ENCODE measurements at places on chromosomes 1 and 21.

GRCh38 chr1:223417903-223418663 is 24.9 kb downstream of the CCDC185 start:
- no peak overlapping the region for H3K27ac ChIP-seq
- H3K27me3 ChIP-seq, result no peaks in the 10 kb centered on the region
- H3K4me1 ChIP-seq, result no peaks in the 10 kb centered on the region
- H3K36me3 ChIP-seq, result no peaks in the 10 kb centered on the region
- no peak overlapping the region for H3K4me3 ChIP-seq
- no peak for DNase-seq

DNA sequence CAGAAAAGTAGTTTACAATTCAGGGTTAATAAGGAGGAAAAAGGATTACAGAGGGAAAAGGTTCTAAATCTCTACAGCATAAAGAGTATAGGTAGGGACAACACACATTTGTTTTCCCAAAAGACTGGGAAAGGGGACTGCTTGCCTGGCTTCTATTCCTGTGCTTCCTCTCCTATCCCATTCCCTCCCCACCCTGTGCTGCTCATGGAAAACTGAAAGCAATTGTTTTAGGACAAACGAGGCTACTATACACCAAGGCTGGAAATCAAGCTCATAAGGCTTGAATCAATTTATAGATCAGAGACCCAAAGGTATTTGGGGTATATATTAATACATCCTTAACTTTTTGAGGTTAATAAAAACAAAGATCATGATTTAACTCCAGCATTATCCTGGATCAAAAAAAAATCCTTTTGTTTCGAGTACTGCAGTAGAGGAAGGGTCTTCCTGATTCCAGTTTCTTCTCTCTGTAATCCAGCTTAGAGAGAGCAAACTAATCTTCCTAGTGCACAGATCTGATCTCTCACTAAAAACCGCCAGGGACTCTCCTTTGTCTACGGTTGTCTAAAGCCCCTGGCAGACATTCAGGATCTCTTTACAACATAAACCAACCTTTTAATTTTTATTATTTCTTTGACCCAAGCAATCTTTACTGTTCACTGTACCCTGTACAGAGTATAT is 37.4 kb upstream of the A3GALT2 start:
- H3K4me1 ChIP-seq, result no peaks in the 10 kb centered on the region
- no peaks in the 10 kb centered on the region for H3K27me3 ChIP-seq
- H3K27ac ChIP-seq, result no peak overlapping the region
- DNase-seq, result no peak

GRCh38 chr1:229258031-229258756 is 12.7 kb upstream of the RAB4A start:
- H3K4me3 ChIP-seq, result peak overlapping the region; percentile 19
- H3K27me3 ChIP-seq, result no peaks in the 10 kb centered on the region
- no peaks in the 10 kb centered on the region for H3K36me3 ChIP-seq
- peak; percentile 64 for DNase-seq

GRCh38 chr21:45236481-45236880 is 51.2 kb downstream of the POFUT2 start:
- DNase-seq, result no peak
- H3K4me3 ChIP-seq, result no peak overlapping the region
- no peaks in the 10 kb centered on the region for H3K36me3 ChIP-seq
- no peak overlapping the region for H3K27ac ChIP-seq
- H3K4me1 ChIP-seq, result no peaks in the 10 kb centered on the region

DNA sequence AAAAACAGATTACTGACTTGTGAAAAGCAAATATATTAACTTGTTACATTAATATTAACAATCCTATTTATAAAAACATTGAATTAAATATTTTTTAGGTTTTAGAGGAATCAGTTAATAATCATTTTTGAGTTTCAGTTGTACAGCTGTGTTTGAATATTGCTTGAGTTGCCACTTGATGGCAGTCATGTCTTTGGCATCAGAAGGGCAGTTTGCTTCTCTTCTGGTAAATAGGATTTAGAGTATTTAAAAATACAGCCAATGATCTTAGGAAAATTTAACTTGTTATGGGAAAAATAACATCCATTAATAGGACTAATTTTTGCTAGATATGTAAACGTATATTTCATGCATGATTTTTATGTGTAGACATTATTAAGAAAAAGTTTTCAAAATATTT is 234.1 kb downstream of the NCAM2 start:
- no peak overlapping the region for H3K27ac ChIP-seq
- no peak overlapping the region for H3K4me3 ChIP-seq
- no peak for DNase-seq
- no peaks in the 10 kb centered on the region for H3K36me3 ChIP-seq
- H3K4me1 ChIP-seq, result no peaks in the 10 kb centered on the region

DNA sequence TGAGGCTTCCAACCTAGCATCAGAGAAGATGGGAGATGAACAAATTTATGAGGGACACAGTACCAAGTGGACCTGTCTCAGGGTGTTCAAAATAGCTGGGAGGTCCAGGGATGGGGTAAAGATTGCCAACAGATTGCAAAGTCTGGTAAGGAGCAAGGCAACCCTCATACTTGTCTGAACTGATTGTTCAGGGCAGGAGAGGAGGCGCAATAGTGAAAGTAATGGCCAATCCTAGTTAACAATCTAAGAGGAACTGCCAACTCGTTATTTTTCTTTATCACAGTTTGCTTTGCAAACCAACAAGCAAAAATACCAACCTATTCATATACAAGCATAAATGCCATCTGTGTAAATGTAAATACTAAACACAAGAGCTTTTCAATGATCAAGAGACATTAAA is 78.4 kb upstream of the S1PR1 start:
- no peaks in the 10 kb centered on the region for H3K36me3 ChIP-seq
- no peaks in the 10 kb centered on the region for H3K27me3 ChIP-seq

GRCh38 chr1:64678366-64678765 is 66.5 kb upstream of the RAVER2 start:
- no peak for DNase-seq
- no peak overlapping the region for H3K4me3 ChIP-seq
- H3K36me3 ChIP-seq, result no peaks in the 10 kb centered on the region
- H3K27me3 ChIP-seq, result no peaks in the 10 kb centered on the region
- H3K27ac ChIP-seq, result no peak overlapping the region

DNA sequence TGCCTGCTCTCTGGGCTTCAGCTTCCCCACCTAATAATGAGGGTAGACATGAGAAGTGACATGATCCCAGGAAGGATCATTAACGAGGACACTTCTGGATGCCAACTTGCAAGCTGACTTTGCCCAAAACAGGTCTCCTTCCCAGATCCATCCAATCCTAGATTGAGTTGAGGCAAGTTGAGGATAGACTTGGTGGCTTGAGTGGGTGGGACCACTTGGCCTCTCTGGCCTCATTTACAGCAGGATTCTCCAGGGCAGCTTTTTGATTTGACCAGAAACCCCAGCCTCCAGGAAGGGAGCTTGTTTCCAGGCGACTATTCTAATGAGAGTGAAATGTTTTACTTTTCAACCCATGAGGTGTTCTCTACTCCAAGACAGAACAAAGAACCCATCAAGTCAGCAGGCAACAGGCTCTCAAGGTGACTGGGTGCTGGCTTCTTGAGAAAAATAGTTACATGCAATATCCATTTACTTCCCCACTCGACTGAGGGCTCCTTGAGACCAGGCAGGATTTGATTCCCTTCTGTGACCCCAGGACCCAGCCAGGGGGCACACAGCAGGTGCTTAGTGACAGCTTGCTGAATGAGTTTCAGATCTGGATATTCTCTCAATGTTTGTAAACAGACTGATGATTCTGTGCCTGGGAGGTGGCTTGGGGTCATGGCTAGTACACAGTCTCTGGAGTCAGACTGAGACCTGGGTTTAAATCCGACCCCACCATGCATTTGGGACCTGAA is 128.2 kb downstream of the DMRTB1 start:
- H3K36me3 ChIP-seq, result no peaks in the 10 kb centered on the region
- no peak for DNase-seq
- peaks cover 35% of the 10 kb centered on the region for H3K4me1 ChIP-seq

- H3K36me3 ChIP-seq, result peaks cover 29% of the 10 kb centered on the region
- H3K4me1 ChIP-seq, result no peaks in the 10 kb centered on the region
- DNase-seq, result no peak
- no peaks in the 10 kb centered on the region for H3K27me3 ChIP-seq
- no peak overlapping the region for H3K27ac ChIP-seq
Observed at GRCh38 chr21:44050276-44050675, 38.2 kb downstream of the TRAPPC10 start.

DNA sequence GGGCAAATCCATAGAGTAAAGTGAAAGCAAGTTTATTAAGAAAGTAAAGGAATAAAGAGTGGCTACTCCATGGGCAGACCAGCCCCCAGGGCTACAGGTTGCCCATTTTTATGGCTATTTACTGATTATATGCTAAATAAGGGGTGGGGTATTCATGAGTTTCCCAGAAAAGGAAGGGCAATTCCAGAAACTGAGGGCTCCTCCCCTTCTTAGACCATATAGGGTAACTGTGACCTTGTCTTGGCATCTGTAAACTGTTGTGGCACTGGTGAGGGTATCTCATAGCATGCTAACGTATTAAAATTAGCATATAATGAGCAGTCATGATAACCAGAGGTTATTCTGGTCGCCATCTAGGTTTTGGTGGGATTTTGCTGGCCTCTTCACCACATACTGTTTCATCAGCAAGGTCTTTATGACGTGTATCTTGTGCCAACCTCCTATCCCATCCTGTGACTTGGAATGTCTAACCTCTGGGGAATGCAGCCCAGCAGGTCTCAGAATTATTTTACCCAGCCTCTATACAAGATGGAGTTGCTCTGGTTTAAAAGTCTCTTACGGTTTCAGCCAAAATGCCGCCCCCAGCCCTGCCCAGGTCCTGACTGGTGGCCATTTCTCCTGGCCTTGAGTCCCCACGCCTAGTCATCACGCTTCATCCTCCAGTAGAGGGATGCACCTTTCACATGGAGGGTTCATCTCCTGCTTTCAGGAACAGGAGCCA is 982 bp upstream of the TRIM17 start:
- no peak overlapping the region for H3K27ac ChIP-seq
- no peak overlapping the region for H3K4me3 ChIP-seq
- no peaks in the 10 kb centered on the region for H3K27me3 ChIP-seq
- H3K4me1 ChIP-seq, result peaks cover 20% of the 10 kb centered on the region
- no peak for DNase-seq

GRCh38 chr1:5728663-5729355 is 263.4 kb downstream of the NPHP4 start:
- no peaks in the 10 kb centered on the region for H3K36me3 ChIP-seq
- peaks cover 4% of the 10 kb centered on the region for H3K27me3 ChIP-seq
- H3K4me3 ChIP-seq, result no peak overlapping the region
- H3K4me1 ChIP-seq, result no peaks in the 10 kb centered on the region
- DNase-seq, result no peak

- DNase-seq, result no peak
- H3K36me3 ChIP-seq, result no peaks in the 10 kb centered on the region
- no peak overlapping the region for H3K27ac ChIP-seq
Observed at GRCh38 chr1:201701831-201702230, 127.1 kb upstream of the IPO9 start.

DNA sequence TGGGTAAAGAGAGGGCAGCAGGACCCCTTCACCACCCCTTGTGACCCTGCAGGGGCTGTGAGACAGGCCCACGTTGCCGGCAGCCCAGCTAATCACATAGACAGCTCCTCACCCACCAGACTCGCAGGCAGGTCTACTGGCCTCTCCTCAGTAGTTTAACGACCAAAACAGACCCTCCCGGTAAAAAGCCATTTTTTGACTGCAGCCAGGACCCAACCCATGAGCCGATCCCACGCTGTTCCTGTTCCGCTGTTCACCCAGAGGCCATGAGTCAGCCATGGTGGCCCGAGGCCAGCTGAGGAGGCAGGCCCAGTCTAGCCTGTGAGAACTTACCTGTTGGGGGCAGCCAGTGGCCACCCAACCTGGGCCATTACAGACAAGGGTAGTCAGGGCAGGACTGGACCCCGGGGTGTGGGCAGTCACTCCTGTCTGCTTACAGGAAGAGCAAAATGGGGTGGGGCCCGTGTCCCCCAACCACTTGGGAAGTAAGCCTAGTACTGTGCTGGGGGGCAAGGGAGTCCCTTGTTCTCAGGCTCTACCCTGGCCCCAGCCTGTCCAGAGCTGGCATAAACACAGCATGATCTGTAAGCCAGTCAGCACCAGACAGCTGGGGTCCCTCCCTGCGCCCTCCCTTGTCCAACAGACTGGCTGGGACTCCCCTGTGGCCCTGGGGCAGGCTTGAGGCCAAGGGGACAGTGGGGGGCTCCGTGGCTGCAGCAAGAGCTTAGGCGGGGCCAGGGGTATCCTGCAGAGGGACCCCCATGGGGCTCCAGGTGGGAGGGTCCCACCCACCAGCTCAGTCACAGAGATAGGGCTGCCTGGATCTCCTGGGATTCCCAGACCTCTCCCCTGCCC is 61.9 kb downstream of the WNT9A start:
- DNase-seq, result peak; percentile 1
- peak overlapping the region; percentile 59 for H3K4me3 ChIP-seq
- no peak overlapping the region for H3K27ac ChIP-seq
- H3K36me3 ChIP-seq, result no peaks in the 10 kb centered on the region
- H3K4me1 ChIP-seq, result peaks cover 36% of the 10 kb centered on the region
- no peaks in the 10 kb centered on the region for H3K27me3 ChIP-seq

DNA sequence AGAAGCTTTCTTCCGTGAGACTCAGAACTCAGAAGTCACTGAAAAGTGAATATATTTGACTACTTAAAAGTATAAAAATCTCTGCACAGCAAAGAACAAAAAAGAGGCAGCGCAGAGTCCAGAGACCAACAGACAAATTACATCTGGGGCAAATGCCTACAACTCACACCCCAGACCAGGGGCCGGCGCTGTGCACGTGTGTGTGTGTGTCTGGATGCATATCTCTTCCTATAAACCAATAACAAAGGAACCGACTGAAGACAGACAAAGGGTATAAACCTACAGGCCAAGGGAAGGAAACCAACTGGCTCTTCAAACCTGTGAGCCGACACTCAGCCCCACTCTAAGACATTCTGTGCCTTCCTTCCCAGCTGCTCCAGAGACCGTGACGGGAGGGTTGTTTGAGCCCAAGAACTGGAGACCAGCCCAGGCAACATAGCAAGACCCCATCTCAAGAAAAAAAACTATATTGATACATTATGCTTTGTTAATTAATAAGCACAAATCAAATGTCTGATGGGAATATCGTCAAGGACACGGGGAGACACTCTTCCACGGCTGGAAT is 18.8 kb downstream of the WNT9A start:
- H3K4me3 ChIP-seq, result no peak overlapping the region
- no peaks in the 10 kb centered on the region for H3K36me3 ChIP-seq
- peaks cover 11% of the 10 kb centered on the region for H3K4me1 ChIP-seq
- no peak overlapping the region for H3K27ac ChIP-seq

GRCh38 chr1:121587230-121587569 is 402.4 kb downstream of the SRGAP2C start:
- H3K27me3 ChIP-seq, result no peaks in the 10 kb centered on the region
- H3K36me3 ChIP-seq, result no peaks in the 10 kb centered on the region
- peaks cover 26% of the 10 kb centered on the region for H3K4me1 ChIP-seq
- H3K4me3 ChIP-seq, result no peak overlapping the region
- no peak for DNase-seq
- H3K27ac ChIP-seq, result no peak overlapping the region

GRCh38 chr1:70819785-70820184 is 227.8 kb downstream of the PTGER3 start:
- H3K4me3 ChIP-seq, result no peak overlapping the region
- H3K4me1 ChIP-seq, result no peaks in the 10 kb centered on the region
- H3K27me3 ChIP-seq, result no peaks in the 10 kb centered on the region
- no peak for DNase-seq
- H3K27ac ChIP-seq, result no peak overlapping the region
